ENCODE measurements at places on chromosomes 5 and 9.

DNA sequence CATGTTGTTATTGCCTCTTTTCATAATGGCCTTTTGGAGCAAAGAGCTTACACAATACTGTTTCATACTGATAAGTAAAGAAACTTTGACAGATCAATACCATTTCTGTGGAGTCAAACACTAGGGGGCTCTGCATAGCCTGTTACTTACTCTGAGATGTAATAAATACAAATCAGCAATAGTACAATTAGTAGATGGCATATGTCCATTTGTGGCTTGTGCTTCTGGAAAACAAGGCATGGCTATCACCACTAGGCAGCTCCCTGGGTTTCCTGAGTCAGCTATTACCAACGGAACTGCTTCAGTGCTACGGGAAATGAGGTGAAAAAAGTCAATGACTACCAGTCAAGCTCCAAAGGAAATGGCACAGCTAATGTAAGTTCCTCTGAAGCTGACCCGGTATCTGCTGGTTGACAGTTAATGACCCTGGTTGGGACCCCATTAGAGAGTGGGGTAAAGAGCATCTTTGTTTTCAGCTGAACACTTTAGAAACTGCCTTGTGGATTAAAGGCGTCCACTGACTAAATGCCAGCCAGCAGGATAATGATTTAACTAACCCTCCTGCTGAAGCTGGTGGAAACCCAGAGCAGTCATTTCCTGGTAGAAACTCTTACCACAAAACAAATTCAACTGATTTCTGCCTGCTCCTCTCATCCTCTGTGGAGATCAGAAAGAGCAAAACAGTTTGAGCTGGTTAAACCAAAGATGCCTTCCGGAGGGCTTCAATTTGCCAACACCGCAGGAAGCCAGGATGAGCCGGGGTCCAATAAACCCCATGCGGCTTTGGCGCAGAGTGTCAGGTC is 69.0 kb upstream of the FAM169A start:
- no peak for DNase-seq

- no peak for DNase-seq
Measured at GRCh38 chr5:15021266-15022046, 149.9 kb upstream of the ANKH start.

- no peak for DNase-seq
Measured at GRCh38 chr9:99118782-99119466, 14.0 kb downstream of the TGFBR1 start.

- DNase-seq, result no peak
Measured at GRCh38 chr5:79074641-79075040, 5.1 kb downstream of the BHMT2 start.

GRCh38 chr5:107990881-107991810 is 320.4 kb upstream of the EFNA5 start:
- DNase-seq, result no peak

GRCh38 chr5:67844924-67845323 is 370.6 kb upstream of the PIK3R1 start:
- DNase-seq, result no peak

GRCh38 chr9:136985027-136985602 is 2.3 kb downstream of the LCNL1 start:
- DNase-seq, result no peak

- DNase-seq, result no peak
Measured at GRCh38 chr5:151212406-151212798, 11.5 kb downstream of the CCDC69 start.

DNA sequence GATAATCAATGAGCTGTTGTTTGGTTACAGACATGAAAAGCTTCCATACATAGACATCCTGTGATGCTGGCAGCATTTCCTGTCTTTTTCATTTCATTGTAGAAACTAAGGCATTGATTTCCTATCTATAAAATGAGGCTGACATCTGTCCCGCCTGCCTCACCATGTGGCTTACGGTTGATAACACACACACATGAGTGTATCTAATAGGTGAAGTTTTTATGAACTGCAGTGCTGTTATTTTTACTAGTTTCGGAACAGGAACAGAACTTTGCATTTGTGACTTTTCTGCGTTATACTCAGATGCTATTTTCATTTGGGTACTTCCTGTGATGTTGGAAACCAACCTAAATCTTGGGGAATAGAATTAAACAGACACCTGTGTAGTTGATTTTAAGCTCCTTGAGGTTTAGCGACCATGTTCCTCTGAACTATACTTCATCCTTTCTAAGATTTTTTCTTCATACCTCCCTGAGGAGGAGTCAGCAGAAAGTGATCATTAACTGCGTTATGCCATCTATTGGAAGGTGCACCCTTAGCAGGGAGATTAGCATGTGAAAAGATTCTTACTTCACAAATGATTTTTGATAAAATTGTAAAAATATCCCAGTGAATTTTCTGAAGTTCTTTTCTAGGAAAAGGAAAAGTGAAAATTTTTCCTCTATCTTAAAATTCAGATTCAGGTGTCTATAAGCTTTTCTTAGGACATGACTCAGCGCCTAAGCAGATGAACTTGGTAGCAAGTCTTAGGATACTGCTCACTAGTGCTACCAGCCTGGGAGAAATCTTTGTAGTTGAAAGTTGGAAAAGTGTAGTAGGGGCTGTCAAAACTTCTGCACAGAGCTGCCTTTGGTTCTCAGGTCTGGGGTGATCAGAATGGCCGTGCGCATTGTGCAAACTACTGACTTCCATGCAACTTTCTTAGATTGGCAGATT is 134.5 kb downstream of the TRIO start:
- no peak for DNase-seq

DNA sequence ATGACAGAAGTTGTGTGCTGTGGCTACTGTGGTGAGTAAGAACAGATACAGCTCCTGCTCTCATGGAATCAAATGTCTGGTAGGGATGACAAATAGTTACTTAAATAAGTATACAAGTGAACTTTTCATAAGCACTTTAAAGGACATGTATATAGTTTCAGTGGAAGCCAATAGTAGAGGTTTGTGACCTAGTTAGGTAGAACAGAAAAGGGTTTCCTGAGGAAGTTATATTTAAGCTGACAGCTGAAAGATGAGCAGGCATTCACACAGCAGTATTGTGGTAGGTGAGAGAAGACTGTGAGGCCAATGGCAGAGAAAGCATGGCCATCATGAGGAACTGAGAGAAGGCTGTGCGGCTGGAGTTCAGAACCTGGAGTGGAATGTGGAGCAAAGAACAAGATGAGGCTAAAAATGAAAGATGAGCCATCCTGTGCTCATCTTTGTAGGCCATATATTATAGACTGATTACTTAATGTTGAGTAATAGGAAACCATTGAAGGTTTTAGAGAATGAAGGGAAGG is 15.4 kb downstream of the FAM174A start:
- no peak for DNase-seq

- no peak for DNase-seq
Measured at GRCh38 chr5:33091571-33092363, 349.0 kb upstream of the TARS1 start.

DNA sequence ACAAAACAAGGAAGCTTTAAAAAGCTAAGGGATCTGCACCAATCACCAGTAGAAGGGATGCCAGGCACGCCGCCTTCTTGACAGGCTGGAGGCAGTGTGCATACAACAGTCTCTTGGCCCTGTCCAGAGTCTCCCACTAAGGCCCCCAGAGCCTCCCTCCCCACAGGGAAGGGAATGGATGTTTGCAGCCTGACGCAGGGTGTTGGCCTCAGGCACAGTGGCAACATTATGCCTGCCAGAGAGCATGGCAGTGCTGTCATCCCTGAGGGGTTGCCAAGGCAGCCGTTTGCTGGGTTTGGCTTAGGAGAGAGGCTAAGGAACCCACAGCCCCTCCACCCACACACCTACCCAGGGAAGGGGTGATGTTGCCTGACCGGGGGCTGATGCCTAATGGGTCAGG is 4.8 kb downstream of the HBEGF start:
- no peak for DNase-seq

GRCh38 chr5:32029261-32029660 is 144.9 kb downstream of the GOLPH3 start:
- DNase-seq, result no peak

- DNase-seq, result no peak
Measured at GRCh38 chr5:34524123-34524522, 132.0 kb upstream of the RAI14 start.

- no peak for DNase-seq
Measured at GRCh38 chr9:137365056-137365455, 57.9 kb downstream of the EXD3 start.

DNA sequence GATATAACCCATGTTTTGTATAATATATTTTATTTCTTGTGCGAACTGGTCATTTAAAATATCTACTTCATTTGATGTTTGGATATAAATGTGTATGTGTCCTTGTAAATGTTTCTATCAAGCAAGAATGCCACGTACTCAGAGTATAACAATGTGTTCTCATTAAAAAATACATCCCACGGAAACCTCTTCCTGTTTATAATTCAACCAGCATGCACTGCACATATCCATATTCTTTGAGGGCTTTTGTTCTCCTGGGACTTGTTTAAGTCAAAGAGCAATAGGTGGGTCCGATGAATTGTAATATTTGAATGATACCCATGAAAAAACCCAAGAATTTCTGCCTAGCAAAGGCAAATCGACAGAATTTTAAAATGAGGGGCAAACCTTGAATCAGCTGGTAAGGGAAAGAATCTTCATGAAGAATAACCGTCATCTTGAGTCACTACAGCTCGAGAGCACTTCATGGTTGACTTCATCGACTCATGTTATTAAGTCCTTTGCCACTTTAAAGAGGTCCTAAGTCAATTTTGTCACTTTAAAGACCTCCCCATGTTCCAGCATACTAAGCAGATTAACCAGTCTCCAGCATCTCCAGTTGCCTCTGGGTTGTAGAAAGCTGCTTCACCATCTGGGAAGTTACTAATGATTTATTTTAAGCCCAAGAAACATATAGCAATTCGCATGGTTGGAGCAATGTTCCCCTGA is 80.6 kb downstream of the NPR3 start:
- no peak for DNase-seq

GRCh38 chr5:98425640-98426039 is 347.8 kb upstream of the RGMB start:
- no peak for DNase-seq

- DNase-seq, result no peak
Measured at GRCh38 chr9:4620881-4621555, 41.1 kb upstream of the PLPP6 start.

- DNase-seq, result no peak
Measured at GRCh38 chr5:154312576-154312975, 122.0 kb downstream of the GALNT10 start.

DNA sequence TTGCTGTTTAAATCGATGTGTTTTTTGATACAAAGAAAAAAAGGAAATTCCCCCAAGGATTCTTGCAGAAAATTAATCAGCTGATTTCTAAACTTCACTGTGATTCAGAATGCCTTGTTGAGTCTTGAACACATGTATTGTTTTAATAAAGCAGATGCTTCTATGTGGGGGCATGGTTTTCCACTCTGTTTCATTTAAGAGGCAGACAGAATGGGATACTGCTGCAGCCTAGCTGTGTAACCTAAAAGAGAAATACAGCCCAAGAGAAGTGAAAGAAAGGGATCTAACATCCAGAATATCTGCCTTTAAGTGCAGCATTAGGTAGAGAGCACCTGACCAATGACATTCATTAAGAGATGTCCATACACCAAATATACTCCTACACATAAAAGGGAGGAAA is 365.1 kb upstream of the CCNH start:
- DNase-seq, result no peak

- DNase-seq, result no peak
Measured at GRCh38 chr5:148991566-148991965, 71.3 kb downstream of the SH3TC2 start.

DNA sequence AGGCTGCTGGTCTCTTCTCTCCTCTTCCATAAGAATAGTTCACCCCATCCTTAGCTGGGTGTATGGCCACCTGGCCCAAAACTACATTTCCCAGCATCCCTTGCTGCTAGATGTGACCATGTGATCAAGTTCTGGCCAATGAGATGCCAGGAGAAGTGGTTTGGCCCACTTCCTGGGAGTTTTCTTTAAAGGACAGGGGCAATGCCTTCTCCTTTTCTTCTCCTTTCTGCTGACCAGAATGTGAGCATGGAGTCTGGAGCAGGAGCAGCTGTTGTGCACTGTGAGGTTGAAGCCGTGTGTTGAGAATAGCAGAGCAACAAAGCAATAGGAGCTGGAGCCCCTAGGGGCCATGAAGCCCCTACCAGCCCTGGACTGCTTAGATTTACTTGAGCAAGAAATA is 36.8 kb downstream of the C9orf50 start:
- DNase-seq, result no peak

GRCh38 chr9:33443464-33444154 is 3.8 kb downstream of the AQP3 start:
- no peak for DNase-seq

GRCh38 chr5:53784596-53784995 is 224.2 kb downstream of the NDUFS4 start:
- DNase-seq, result no peak

DNA sequence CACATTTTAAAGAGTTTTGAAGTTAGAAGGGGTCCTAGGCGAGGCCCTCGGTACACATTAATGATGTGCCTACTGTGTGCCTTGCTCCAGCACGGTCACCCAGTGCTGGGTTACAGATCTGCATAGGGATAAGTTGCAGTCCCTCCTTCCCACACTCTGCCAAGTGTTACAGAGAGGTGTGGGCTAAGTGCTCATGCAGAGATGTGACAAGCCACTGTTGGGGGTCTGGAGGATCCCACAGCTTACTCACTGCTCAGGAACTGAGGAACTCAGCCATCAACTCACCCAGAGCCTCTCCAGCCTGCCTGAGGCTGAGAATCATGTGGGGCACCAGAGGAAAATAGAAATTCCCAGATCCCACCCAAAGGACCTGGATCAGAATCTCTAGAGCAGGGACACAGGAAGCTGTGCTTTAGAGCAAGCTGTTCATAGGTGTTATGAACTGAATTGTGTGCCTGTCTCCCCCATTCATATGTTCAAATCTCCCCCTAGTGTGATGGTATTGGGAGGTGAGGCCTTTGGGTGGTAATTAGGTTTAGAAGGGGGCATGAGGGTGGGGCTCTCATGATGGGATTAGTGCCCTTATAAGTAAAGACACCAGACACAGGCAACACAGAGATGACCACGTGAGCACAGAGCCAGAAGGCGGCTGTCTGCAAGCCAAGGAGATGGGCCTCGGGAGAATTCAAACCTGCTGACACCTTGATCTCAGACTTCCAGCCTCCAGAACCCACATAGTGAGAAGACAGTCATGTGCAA is 164.1 kb downstream of the HSD17B3 start:
- no peak for DNase-seq
